ENCODE measurements at places on chromosomes 2 and 18. TPM values are rescaled to one million over a fixed set of nuclear protein-coding genes. Genes with fewer than 3 reads are reported as not detected.

The SLC40A1 gene
- total RNA-seq: 45.2 TPM

The MGAT5 gene
- total RNA-seq: 15.6 TPM

The LRP2 gene
- 0.06 TPM for total RNA-seq

The SLC23A3 gene
- total RNA-seq: 0.98 TPM

DNA sequence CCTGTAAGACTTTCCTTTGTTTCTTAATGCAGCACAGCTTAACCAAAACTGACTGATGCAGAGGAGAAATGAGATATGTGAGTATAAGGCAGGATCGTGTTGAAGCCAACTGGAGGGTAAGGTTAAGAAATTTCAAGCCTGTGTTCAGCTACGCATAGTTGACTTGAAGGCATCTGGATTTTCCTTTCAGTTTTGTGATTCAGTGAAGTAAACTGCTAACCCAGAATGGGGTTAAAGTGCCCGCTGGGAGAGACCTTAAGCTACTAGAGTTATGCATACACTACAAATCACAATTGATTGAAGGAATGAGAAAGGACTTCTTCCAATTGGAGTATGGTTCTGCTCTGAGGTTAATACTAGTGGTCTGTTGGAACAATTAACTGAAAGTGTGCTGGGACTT lies 22.6 kb downstream of the THSD7B start:
- DNase-seq: no peak

GRCh38 chr2:567865-568638 lies 109.2 kb downstream of the TMEM18 start:
- no peak for DNase-seq

DNA sequence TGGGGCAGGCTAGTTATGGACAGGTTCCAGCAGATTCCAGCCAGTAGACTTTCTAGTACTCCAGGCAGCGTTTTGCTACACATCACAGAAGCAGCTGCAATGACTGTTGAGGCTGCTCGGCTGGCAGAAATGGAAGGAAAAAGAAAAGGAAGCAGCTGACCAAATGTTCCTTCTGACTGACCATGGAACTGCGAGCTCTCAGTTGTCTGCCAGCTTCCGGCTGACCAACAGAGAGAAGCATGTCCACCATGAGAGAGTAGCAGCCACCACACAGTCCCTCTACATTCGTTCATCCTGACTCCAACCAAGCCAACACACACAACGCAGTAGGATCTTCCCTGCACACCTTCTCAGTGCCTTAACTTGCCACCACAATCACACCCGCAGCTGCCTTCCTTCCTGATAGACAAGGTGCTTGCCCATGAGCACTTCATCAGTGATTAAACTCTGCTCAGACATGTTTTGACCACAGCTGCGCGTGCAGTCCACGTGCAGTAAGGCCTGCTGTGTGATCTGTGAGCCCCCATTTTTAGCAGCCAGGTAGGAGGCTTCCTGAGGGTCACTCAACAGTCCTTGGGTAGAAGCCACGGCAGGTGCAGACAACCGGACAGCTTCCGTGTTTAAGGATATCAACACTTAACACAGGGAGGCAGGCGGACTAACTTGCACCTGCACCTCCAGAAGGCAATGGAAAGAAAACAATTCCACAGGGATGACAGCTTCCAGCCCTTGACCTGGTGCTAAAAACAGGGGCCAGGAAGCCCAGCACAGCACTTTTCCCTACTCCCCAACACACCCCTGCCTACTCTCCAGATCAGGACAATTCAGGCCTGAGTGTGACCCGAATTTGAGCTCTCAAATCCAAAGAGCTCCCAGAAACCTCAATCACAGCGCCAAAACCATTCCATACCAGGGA lies 996 bp downstream of the TGFBRAP1 start:
- no peak for DNase-seq

DNA sequence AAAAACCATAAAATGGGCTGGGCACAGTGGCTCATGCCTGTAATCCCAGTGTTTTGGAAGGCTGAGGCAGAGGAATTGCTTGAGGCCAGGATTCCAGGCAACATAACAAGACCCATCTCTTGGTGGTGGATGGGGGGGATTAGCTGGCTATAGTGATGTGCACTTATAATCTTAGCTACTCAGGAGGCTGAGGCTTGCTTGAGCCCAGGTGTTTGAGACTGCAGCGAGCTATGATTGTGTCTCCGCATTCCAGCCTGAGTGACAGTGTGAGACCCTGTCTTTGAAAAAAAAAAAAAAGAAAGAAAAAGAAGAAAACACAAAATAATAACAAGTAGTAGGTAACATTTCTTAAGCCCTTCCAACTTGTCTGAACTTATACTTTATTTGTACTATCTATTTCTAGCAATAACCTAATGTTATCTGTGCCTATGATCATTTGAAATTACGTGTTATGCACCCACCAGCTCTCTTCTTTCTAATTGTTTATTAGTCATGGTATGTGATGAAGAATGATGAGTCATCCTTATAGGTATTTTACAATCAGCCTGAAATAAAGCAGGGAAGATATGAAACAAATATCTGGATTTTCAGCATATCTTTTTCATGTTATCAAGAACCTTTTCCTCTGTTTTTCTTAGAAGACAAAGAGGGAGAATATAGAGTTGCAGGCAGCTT lies 129.3 kb upstream of the UNC80 start:
- no peak for DNase-seq

- DNase-seq: no peak
These were observed 164.0 kb downstream of the GRB14 start for GRCh38 chr2:164457271-164457670.

GRCh38 chr2:15765686-15766302 lies 174.1 kb downstream of the DDX1 start:
- DNase-seq: no peak

- DNase-seq: no peak
These were observed 4.0 kb downstream of the SNED1 start for GRCh38 chr2:241002275-241003046.

DNA sequence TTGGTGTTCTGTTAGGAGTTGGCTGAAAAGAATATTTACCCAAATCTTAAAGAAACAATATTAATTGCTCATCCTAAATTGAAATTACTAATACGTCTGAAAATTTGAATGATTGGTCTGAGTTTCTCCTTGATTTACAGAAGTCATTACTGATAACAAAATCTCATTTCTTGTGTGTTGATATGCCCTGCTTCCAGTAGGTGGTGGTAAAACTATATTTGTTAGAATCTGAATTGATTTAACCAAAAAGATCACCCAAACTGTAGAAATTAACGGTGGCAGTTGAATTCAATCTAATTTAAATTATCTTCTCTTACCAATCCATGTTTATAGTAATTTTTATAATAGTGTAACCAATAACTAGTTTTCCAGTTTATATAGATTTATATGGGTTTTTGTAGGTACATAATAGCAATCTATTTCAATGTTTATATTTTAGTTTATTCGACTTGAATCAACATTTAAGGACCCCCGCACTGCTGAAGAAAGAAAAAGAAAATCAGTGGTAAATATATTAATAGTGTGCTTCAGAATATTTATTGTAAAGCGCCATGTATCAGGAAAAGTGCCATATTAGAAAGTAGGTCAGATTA lies 38.3 kb downstream of the PAPOLG start:
- DNase-seq: no peak

DNA sequence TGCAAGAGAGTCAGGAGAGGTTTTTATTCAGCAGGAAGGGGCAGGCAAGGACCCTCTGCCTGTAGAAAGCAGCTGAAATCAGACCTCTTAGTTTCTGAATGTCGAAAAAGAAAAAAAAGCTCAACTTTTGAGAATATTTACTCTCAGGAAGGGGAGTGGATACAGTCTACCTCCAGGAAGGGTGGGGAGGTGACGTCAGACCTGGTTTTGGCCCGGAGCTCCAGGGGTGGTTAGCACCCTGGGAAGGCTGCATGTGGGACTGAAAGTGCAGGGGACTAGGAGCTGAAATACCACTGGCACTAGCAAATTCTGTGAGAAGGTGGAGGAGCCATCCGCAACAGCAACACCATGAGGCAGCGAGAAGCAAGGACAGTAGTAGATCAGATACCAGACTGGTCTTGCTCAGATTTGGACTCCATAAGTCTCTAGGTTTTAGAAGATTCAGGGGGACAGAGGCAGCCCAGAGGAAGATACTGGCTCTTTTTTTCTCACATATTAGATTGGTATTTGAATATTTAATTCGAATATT lies 19.8 kb downstream of the MC2R start:
- no peak for DNase-seq

DNA sequence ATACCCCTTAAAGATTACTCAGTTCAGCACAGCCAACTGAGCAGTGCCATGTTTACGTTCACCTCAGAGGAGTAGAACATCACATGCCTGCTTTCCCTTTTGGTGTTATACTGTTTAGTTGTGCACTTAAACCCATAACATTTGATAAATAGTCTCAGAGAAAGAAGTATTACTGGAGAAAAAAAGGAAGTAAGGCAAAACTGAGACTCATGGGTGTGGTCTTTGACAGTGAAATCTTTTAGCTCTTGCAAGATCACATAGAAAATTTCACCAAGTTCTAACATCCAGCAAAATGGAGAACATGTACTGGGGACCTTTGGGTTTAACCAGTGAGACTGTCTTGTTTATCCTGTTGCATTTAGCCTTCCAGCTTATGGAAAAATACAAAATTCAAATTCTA lies 5.6 kb downstream of the TANK start:
- no peak for DNase-seq

- no peak for DNase-seq
These were observed 115.3 kb downstream of the DOCK10 start for GRCh38 chr2:224927011-224927410.

DNA sequence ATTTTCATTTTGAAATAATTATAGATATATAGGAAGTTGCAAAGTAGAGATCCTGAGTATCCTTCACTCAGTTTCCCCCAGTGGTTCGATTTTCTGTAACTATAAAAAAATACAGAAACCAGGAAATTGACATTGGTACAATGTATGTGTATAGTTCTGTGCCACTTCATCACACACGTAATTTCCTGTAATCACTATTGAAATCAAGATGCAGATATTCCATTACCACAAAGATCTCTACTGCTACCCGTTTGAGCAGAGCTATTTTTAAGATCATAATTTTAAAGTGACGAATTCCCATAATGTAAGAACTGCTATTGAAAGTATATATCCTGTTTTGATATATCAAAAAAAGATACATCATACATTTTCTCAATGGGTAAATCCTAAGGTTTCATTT lies 142.3 kb downstream of the BABAM2 start:
- no peak for DNase-seq
